ENCODE measurements at places on chromosomes 16 and 17. TPM values are rescaled to one million over a fixed set of nuclear protein-coding genes. Genes with fewer than 3 reads are reported as not detected.

DNA sequence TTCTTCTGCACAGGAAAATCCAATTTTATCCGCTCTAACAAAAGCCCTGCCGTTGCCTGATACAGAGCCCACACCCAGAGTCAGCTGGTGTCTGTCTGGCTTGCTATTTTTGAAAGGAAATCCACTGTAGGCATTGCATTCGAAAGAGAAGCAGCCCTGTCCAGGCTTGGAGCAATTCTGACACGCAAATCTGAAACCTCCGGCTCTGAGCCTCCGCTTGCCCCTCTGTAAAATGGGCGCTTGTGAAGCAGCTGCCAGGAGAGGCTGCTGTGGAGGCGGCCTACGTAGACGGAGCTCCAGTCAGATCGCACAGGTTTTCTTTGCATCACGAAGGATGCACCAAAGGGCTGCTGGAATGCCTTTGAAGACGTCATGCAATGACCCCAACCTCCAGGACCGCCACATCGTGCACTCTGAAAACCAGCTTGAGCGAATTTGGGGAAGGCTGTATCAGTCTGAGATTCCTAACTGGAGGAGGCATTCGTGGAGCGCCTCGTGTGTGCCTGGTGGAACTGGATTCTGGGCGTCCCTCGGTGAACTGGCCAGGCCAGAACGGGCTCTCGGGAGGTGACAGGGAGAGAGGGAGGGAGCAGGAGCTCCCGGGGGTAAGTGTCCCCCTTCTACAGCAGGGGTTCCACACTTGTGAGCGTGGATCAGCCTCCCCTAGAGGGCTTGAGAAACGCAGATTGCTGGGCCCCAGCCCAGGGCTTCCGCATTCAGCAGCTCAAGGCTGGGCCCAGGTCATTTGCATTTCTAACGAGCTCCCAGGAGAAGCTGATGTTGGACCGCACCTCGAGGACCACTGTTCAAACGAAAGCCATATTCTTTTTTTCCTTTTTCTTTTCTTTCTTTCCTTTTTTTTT, 215.5 kb downstream of the MRTFB start:
- H3K36me3 ChIP-seq = no peaks in the 10 kb centered on the region
- peak overlapping the region; percentile 43 for H3K4me3 ChIP-seq
- H3K27me3 ChIP-seq = no peaks in the 10 kb centered on the region
- H3K4me1 ChIP-seq = peaks cover 19% of the 10 kb centered on the region
- no peak for DNase-seq

DNA sequence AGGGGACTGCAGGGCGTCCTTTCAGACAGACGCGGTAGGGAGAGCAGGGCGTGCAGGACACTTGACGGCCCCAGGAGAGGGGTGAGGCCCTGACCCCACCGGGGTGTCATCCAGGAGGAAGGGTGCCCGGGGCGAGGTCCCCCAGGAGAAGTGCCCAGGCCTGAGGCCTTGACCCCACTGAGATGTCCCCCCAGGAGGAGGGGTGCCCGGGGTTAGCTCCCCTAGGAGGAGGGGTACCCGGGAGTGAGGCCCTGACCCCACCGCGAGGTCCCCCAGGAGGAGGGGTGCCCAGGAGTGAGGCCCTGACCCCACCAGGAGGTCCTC, 27.2 kb upstream of the METRNL start:
- H3K4me1 ChIP-seq = peaks cover 11% of the 10 kb centered on the region
- peak overlapping the region; percentile 89 for H3K27ac ChIP-seq
- peak overlapping the region; percentile 40 for H3K4me3 ChIP-seq

DNA sequence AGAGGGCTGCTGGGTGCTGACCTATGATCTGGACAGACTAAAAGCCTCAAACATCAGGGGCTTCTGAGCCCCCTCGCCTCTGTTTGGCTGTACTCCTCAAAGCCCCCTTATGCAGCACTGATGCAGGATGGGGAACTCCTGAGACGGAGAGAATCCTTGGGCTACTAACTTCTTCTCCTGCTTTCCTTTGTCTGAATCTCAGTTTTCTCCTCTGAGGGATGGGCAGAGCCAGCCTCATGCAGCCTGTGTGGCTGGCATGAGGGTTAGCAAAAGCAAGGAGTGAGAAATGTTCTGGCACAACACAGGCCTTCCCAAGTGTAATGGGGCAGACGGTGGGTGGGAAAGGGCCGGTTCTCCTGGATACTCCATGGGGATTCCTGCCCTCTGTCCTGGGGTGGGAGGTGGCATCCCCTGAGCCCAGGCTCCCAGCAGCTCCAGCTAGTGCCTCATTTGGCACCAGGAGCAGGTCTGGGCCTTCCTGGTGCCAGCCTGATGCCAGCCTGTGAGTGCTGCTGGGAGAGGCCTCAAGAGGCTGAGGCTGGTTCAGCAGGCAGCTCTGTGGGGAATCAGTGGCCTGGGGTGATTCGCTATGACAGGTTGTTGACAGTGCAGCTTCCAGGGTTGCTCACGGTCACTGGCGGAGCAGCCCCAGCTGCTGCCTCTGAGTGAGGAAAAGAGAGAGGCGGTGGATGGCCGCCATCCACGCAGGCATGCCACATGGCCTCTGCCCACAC, 4.0 kb upstream of the BRD7 start:
- H3K36me3 ChIP-seq = no peaks in the 10 kb centered on the region
- no peak for DNase-seq
- peaks cover 2% of the 10 kb centered on the region for H3K27me3 ChIP-seq
- H3K4me3 ChIP-seq = no peak overlapping the region

DNA sequence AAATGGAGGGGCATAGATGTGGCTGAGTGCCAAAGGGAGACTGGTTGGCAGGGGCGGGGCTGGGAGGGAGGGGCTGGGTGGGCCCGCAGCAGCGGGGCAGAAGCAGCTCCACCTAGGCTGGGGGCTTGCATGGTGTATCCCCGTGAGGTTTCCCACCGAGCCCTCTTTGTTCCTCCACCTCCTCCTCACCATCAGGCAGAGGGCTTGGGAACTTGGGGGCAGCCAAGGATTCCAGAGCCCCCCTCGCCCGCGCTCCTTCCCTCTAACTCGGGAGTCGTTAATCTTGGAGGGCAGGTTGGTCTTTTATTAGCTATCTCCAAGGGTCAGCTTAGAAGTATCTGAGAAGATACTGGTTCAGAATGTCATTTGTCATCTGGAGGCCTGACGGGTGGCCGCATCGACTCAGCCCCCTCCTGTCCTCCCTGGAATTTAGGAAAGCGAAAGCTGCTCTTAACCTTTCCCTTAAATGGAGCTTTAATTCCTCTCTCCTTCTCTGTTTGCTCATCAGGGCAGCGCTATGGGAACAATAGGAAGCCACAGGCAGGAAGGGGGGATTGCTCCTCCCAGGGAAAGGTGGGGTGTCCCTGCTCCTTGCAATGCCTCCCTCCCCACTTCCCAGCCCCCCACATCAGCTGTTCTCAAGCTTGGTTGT, 274.3 kb upstream of the XYLT1 start:
- H3K36me3 ChIP-seq = no peaks in the 10 kb centered on the region
- no peaks in the 10 kb centered on the region for H3K4me1 ChIP-seq
- no peak overlapping the region for H3K27ac ChIP-seq
- no peak overlapping the region for H3K4me3 ChIP-seq
- H3K27me3 ChIP-seq = no peaks in the 10 kb centered on the region

DNA sequence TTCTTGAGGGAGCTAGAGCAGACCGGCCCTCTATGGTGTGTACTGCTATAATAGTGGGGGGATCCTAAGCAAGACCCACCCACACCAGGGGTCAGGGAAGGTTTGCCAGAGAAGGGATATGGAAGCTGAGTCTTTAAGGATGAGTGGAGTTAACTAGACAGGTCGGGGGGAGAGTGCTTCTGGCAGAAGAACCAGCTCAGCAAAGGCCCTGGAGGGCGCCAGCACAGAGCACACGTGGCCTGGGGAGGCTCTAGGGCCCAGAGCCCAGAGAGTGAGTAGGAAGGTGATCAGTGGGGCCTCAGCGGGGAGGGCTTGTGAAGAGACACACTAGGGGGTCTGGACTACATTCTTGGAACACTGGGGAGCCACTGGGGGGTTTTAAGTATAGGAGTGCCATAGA, 21.1 kb downstream of the NGFR start:
- H3K4me1 ChIP-seq = peaks cover 23% of the 10 kb centered on the region
- no peaks in the 10 kb centered on the region for H3K36me3 ChIP-seq
- peaks cover 26% of the 10 kb centered on the region for H3K27me3 ChIP-seq

DNA sequence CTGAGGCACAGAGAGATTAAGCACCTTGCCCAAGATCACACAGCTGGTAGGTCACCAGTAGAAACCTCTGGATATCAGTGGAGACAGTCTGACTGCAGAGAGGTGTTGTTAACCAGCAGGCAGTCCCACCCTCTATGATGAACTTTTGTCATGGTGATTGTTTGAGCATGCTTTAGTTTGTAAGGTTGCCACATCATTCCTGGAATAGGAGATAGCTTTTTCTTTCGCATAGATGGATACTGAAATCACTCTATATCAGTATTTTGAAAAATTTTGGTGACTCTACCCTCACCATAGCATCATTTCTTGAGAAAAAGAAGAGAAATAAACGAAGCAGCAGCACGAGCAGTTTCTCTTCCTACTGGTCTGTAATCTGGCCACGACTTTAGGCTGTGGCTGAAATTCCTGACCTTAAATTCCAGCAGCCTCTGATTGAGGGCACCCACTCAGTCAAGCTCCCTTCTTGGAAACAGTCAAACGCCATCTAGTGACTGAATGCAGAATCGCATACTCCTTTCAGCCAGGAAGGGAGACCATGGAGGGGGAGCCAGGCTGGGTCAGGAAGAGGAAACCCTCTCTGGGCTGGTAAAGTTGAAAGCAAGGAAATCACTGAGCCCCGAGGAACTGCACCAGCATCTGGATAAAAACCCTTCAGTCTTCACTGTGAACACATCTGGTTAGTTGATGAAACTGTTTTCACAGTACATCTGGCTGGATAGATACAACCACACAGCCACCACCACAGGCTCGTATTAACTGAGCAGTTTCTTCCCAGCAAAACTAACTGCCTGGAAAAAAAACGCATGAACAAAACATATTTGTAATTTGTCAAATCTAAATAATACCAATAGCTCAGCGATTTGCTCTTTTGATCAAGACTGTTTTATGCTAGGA, 108.5 kb upstream of the XYLT1 start:
- no peaks in the 10 kb centered on the region for H3K27me3 ChIP-seq
- no peaks in the 10 kb centered on the region for H3K4me1 ChIP-seq
- H3K4me3 ChIP-seq = no peak overlapping the region
- peak; percentile 53 for DNase-seq
- H3K27ac ChIP-seq = no peak overlapping the region

GRCh38 chr16:88403794-88404581, 21.2 kb downstream of the ZNF469 start:
- no peak overlapping the region for H3K27ac ChIP-seq
- no peaks in the 10 kb centered on the region for H3K27me3 ChIP-seq

- no peak overlapping the region for H3K4me3 ChIP-seq
- H3K4me1 ChIP-seq = peaks cover 42% of the 10 kb centered on the region
- H3K36me3 ChIP-seq = no peaks in the 10 kb centered on the region
- no peak for DNase-seq
Observed at GRCh38 chr17:74429604-74430384, 2.1 kb upstream of the GPRC5C start.

DNA sequence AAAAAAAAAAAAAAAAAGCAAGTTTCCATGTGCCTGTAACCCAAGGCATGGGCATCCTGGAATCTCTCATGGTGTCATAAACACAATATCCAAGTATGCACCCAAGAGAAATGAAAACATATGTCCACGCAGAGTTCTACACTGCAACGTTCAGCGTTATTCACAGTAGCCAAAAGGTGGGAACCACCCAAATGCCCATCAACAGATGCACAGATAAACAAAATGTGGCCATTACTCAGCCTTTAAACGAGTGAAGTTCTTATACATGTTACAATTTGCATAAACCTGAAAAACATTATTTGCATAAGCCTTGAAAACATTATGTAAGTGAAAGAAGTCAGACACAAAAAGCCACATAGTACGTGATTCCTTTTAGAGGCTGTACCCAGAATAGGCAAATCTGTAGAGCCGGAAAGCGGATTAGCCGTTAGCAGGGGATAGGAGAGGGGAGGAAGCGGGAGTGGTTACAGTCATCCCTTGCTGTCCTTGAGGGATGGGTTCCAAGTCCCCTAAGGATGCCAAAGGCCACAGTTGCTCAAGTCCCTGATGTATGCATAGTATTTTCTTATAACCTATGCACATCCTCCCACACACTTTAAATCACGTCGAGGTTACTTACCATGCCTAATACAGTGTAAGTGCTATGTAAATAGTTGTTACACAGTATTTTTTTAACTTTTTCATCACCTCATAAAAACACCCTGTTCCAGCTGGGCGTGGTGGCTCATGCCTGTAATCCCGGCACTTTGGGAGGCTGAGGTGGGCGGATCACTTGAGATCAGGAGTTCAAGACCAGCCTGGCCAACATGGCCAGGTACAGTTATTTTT, 47.3 kb upstream of the DNAH17 start:
- H3K36me3 ChIP-seq = no peaks in the 10 kb centered on the region
- H3K27ac ChIP-seq = no peak overlapping the region

The NDRG4 gene
- total RNA-seq = 3.0 TPM

The KIFC3 gene
- total RNA-seq = 3.8 TPM

The CCDC144A gene
- total RNA-seq = 4.9 TPM

The KRTAP1-1 gene
- not detected for total RNA-seq

The CD300E gene
- 0.33 TPM for total RNA-seq

The FBXL16 gene
- total RNA-seq = 0.76 TPM
